Stimulated activated CD4-positive, alpha-beta T cell treated with anti-CD3 and anti-CD28 coated beads, Interleukin-15, amount 100 ng/mL, for 1 hour (primary cell): ENCODE measurements at places on chromosomes 12 and 14.

- no peak for DNase-seq
Observed at GRCh38 chr14:64186231-64187129, 107.7 kb downstream of the ESR2 start.

DNA sequence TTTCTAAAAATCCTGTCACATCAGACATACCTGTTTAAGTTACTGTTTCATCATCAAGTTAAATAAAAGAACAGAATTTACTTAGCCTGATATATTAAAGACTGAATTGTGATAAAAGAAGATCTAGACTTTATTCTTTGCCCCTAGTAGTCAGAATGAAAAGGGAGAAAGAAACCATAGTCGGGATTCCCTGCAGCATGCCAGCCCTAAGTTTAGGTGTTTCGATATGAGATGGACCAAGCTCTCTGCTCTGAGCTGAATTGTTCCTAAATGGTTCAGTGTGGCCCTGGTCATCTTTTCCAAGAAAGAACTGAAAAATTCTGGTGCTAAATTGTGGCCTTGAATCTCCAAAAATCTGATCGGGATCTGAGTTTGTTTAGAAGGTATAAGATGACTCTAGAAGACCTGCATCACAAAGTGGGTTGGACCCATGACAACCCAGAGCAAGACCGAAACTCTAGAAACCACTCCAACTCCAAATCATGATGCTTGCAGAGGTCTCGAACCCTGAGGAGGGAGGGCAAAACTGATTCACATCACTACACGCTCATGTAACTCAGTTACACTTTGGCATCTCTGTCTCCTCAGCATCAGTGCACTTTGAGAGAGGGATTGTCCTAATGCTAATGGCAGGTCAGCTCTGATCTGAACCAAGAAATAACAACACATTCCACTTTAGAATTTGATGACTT lies 15.7 kb downstream of the PTGER2 start:
- DNase-seq = no peak

DNA sequence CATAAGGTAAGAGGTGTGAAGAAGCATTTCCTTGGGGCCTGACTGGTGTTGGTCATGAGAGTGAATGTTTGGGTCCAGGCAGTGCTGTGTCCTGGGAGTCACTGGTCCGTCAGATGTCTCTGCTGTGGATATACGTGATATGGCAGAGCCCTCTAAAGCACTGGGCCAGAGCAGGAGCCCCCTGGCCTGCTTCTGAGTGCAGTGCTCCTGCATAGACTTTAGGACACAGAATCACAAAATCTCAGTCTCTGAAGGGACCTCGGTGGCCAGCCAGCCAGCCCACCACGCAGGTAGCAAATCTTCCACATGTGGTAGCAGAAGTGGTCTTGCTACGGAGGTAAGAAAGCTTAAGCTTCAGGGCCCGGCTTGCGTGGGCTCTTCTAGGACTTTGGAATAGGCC lies 18.5 kb upstream of the AQP2 start:
- no peak for DNase-seq

DNA sequence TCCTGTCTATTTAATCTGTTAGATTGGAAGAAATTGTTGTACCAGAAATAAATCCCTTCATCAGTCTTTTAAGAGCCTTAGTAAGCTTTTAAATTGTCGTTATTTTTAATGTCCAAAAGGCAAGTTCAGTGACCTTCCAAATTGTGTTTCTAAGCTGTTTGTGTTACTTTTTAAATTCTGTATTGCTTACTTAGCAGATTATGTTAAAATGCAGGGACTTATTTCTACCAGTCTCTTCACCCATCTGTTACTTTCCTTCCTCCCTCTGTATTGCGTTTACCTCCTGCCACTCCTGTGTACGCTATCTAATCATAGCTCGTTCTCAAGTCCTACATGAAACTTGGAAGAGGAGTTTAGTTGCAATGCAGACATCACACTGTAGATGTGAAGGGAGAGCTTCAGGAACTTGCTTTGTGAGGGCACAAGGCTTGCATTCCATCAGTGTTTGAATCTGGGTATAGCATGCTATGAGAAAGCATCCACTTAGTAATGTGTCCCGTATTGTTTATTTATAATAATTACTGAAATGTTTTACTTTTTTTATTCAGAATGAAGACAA lies 406.5 kb upstream of the RGS6 start:
- DNase-seq = no peak

- no peak for DNase-seq
Observed at GRCh38 chr14:89371585-89372511, 45.2 kb downstream of the FOXN3 start.

- DNase-seq = no peak
Observed at GRCh38 chr14:59711080-59711479, 134.5 kb upstream of the CCDC175 start.

GRCh38 chr14:47541662-47542061 lies 133.7 kb downstream of the MDGA2 start:
- no peak for DNase-seq

GRCh38 chr14:92733007-92733406 lies 15.4 kb downstream of the LGMN start:
- no peak for DNase-seq

- DNase-seq = peak; percentile 89
Observed at GRCh38 chr14:76961631-76962302, 66.7 kb downstream of the IRF2BPL start.

GRCh38 chr12:113910751-113911272 lies 55.3 kb downstream of the RBM19 start:
- no peak for DNase-seq

DNA sequence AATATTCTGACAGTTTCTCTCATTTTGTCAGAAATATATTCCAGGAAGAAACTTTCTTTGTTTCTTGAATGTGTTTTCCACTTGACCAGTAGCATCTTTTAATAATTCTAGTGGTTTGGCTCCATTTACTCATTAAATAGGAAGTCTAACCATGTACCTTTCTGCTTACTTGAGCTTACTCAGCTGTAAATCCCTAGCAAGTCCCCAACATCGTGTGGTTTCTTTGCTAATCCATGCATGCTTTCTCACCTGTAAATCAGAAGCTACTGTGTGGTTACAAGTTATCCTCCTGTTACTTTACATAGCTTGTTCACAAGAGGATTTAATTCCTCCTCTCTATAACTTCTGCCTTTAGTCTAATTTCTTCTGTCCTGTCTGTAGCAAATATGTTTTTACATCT lies 227.7 kb downstream of the FSCB start:
- DNase-seq = no peak

DNA sequence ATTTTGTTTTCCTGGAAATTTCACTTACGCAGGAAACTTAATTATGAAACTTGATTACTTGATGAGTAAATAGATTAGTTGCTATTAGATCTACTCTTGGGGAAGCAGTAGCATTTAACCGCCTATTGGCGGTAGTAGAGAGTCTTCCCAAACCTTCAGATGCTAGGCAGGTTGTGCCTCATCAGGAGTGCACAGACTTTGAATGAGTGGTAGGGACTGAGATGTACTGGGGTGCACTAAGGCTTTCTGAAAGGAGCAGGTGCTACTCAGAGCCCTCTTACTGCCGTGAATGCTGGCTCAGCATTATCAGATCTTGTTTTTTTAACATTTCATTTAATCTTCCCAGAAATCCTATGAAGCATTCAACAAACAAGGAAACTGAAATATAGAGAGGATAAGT lies 7.7 kb downstream of the GATC start:
- no peak for DNase-seq

DNA sequence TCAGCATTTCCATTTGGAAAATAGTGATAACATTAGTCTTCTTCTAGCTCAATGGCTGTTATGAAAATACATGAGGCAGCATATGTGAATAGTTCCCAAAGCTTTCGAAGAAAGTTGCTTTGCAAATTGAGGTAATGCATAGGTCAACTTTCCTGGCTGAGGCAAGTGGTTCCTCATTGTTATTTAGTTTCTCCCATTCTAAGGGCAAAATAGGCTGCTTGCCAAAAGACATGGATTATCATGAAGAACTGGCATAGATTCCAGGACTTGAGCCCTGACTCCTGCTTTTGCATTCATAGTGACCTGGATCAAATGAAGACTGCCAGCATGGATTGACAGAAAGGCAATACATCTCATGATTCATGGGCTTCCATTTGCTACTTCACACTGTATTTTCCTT lies 35.7 kb downstream of the LRFN5 start:
- no peak for DNase-seq

DNA sequence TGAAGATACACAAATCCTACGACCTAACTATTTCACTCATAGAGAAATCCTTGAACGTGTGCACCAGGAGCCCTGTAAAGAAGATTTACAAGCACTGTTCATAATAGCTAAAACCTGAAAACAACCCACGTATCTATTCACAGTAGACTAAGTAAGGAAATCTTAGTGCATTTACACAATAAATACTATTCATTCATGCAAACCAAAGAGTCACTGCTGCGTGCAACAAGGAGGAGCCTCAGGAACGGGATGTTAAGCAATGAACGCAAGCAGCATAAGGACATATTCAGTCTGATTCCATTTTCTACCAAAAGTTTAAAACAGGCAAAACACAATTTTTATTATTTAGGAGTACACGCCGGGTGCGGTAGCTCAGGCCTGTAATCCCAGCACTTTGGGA lies 176.6 kb downstream of the TTC7B start:
- no peak for DNase-seq

GRCh38 chr14:94926176-94926575 lies 156.3 kb upstream of the GSC start:
- no peak for DNase-seq

DNA sequence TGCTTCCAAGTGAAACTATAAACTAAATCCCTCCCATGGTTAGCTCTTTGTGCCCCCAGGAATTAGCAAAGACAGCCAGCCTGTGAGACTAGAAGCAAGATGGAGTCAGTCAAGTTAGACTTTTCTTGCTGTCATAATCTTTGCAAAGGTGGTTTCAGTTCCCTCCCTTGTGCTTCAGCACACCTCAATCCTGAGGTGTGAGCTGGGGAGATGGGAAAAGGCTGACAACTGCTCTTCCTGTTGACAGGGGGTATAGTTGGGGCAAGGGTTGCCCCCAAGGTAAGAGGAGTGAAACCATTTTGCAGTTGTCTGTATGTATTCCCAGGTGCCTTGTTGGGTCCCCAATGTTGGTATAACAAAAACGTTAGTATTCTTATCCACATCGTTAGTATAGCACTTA lies 12.3 kb upstream of the CPM start:
- DNase-seq = no peak

DNA sequence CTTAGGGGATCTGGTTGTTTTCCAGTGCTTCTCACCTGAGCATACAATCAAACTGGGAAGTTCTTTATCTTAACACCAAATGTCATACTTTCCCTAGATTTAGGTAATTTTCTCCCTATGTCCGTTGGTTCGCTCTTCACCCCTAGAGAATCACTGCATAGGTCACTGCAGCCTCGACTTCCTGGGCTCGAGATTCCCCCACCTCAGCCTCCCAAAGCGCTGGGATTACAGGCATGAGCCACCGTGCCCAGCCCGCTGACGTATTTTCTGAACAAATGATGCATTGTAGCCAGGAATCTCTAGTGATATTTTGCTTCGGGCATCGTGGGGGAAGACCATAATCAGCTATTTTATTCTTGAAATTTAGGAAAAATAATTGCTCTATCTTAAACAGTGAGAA lies 1.1 kb upstream of the RPL41 start:
- DNase-seq = no peak

DNA sequence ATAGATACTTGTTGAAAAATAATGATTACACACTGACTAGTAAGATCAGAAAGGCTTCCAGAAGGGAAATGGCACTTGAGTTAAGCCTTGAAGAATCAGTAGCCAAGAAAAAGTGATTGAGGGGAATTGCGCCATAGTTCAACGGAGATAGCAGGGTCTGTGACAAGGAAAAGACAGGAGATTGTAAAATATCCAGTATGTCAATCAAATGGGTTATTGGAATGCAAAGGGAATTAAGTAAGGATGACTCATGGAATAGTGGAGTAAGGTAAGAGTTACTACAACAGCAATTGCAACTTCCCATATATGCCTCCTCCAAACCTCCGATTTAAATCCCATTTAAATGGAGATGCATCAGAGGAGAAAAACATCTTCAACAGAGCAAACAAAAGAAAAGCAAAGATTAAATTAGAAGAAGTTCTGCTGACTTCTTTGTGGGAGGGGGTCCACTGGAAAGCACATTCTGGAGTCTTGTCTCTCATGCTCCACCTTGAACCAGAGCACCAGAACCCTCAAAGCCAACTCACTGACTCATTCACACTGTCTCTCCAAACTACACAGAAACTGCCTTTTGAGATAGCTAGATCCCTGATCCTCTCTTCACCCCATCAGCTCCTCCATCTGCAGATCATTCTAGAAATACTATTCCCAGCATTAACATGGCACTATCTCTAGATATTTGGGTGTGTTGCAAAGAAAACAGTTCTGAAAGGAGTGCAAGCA lies 138.2 kb downstream of the NUAK1 start:
- no peak for DNase-seq

- no peak for DNase-seq
Observed at GRCh38 chr12:48600552-48600951, 30.7 kb upstream of the LALBA start.

- DNase-seq = no peak
Observed at GRCh38 chr12:50840809-50841487, 1.8 kb upstream of the TMPRSS12 start.

- no peak for DNase-seq
Observed at GRCh38 chr14:39181026-39181692, 6.1 kb downstream of the PNN start.

DNA sequence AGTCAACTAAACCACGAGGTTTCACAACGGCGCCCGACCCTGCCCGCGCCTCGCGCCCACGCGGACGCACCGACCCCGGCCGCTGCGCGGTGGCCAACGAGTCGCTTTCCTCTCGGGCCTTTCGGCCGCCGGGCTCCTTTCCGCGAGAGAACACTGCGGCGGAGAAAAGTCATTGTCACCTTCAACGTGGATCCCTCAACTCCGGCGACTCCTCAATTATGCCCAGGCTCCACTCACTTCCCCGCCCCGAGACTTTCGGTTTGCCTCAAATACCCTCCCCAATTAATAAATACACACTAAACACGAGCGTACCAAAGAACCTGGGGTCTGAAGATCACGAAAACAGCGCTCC lies 450 bp downstream of the SINHCAF start:
- no peak for DNase-seq

- no peak for DNase-seq
Observed at GRCh38 chr12:104473374-104473983, 16.7 kb downstream of the CHST11 start.

DNA sequence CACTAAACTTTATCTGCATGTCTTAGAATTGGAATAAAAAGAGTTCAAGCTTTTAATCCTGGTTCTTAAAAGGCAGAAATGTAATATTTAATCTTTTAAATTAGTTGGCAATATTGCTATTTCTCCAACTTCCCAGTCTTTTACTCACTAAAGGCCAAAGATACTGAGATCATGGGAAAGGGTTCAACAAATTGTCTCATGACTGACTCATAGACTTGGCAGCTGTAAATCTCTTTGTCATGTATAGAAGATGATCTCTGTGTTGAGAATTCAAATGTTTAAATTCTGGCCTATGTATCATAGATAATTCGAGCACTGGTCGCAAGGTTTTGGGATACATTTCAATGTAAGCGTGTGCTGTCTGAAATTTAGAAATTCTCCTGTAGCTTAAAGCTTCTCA lies 40.1 kb upstream of the STRAP start:
- DNase-seq = no peak

DNA sequence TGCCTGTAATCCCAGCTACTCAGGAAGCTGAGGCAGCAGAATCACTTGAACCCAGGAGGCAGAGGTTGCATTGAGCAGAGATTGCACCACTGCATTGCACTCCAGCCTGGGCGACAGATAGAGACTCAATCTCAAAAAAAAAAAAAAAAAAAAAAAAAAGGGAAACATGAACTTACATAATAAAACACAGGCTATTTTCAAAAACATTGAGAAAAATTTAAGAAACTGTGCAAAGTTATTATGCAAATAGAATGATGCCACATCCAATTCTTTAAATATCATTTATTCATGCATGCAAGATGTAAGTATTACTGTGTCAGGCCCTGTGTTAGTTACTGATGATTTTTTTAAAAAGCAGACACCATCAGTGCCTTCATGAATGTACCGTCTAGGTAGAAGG lies 20.0 kb upstream of the SLC16A7 start:
- DNase-seq = no peak
